HAP-1 (cell line): ENCODE measurements at places on chromosomes 1 and 21.
A peak's percentile ranks its signal among the peaks of the same experiment; 100 is the strongest.

DNA sequence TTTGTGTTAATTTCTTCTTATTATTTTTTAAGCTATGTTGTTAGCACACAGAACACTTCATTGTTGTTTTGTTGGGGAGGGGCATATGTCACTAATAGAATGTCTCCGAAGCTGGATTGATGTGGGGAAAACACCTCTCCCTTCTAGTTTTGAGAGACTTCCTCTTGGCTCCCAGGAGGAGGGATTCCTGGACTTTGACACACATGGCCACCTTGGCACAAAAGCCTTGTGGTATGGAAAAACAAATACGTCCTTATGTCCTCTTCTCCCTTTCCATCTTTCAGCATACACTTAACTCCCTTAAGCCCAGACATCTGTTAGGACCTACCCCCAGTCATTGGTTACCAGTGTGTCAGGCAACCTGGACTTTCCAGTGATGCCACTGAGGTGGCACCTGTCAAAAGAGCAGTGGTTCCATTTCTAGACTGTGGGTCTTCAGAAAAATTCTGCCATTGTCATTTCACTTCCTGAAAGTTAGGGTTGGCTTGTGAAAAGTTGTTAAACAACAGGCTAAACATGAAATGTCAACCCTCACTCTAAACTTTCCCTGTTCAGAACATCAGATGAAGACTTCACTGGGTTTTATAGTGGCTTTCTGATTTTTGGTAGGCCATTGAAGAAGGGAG lies 12.5 kb upstream of the ABCB10 start:
- DNase-seq: no peak

DNA sequence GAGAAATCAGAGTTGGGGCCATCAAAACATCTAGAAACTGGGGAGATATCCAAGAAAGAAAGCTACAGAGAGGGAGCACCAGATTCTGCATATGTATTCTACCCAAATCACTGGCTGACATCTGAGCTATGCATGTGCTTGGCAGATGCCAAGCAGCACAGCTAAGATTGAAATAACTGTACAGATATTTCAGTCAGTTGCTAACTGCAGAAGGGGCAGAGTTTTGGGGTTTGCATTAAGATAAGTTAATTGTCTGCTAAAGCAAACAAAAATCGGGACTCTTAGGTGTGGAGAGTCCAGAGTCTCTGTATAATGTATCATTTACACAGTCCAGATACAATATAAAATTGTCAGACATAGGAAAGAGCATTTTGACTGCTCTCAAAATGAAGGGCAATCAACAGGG lies 437.1 kb downstream of the PTBP2 start:
- DNase-seq: no peak

- DNase-seq: no peak
Observed at GRCh38 chr21:33261635-33262034, 4.5 kb upstream of the IL10RB start.

- DNase-seq: no peak
Observed at GRCh38 chr1:6833804-6834203, 48.5 kb downstream of the CAMTA1 start.

DNA sequence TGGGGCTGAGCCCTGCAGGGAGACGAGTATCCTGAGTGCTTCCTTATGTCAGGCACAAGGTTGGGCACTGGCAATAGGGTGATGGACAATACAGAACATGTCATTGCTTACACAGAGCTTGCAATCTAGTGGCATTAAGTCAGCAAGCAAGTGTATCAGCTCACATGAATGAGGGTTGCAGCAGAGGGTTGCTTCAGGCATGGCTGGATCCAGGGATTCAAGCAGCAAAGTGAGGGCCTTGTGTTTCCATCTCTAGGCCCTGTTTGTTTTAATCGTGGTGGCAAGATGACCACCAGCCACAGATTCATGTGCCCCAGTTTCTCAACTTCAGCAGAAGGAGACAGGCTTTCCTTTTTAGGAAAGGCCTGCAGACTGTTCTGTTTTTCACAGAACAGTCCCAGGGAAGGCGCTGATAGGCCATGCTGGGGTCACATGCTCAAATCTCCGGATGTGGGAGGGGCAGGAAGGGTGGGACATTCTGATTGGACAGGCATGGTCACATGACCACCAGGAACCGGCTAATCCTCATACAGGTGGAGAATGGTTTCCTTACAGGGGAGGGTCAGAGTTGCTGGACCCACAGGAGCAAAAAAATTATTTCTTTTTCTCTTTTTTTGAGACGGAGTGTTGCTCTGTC lies 14.4 kb downstream of the PLOD1 start:
- DNase-seq: peak; percentile 64

DNA sequence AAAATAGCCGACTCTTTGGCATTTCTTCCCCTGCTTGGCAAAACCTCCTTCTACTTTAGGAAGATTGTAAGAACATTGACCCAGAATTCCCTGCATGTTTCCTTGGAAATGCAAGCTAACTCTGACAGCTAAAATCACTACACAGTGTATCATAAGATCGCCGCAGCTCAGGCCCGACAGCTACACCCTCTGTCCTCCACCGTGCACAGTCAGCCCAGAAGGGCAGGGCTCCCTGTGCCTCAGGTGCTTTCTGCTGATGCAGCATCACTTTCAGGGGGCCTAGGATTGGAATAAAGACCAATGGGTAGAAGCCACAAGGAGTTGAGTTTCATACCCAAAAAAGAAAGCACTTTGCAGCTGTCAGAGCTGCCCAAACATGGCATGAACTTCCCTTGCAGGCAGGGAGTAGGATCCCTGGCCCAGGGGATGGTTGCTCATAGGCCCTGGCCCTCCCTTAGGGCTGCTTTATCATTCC lies 145.3 kb downstream of the SEC16B start:
- DNase-seq: no peak

- no peak for DNase-seq
Observed at GRCh38 chr1:110710314-110710713, 35.6 kb upstream of the KCNA3 start.

DNA sequence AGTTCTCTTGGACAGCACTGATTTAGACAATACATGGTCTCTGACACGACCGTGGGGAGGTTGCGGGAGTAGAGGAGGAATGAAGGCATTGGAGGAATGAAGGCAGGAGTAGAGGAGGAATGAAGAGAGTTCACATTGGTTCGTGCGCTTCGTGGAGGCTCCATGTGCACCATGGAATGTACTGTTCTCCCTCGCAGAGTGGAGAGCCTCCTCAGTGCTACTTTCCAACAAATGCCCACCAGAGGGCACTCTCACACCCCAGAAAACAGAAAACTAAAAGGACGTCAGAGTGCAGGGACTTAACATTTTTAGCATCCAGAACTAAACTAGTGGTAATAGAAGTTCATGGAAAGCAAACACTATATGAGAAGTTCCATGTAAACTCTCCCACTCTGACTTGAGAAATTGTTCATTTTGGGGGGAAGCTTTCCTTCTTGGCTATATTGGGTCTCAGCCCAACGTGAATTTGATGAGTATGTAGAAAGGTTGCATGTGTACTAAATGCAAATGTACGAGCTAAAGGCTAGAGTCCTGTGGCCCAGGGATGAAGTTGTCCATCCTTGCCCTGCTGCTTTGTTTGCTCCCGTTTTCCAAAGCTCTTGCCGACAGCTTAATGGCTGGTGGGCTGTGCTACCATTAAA lies 211.6 kb downstream of the LMX1A start:
- peak; percentile 71 for DNase-seq

GRCh38 chr1:223726380-223727001 lies 14.2 kb downstream of the CAPN2 start:
- peak; percentile 54 for DNase-seq

DNA sequence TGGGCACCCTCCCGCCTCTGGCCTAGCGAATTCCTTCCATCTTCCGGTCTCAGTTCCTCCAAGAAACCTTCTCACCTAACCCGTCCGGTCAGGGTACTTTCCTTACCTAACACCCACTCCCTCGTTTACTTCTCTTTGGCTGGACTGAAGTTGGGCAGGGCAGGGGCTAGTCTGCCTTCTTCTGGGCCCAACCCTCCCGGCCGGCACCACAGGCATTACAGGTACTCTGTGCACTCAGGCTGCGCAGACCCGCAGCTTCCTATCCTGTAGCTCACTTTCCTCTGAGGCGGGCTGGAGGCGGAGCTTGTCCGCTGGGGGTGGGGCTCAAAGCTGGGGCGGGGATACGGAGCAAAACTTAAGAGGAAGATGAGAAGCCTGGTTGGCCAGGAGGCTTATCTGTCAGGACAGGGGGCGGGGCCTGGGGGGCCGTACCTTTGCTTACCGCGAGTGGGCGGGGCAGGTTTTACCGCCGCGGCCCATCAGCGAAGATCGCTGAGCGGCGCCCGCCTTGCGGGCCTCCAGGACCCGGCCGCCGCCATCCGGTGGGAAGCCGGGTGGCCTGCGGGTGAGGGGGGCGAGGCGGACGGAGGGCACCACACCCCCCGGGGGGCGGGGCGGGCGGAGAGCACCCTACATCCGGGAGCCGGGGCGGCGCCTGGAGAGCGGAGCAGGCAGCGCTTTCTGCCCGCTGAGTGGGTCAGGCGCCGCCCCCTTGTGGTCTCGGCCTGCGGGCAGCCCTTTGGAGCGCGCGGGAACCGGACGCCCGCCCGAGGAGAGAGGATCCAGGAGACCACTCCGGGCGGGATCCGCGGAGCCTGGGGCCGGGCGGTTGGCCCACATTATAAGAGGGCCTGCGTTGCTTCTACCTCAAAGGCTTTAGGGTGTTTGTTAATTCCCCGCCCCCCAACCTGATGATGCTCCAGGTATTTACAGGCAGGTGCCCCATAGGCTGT lies 31.9 kb downstream of the ZNF648 start:
- DNase-seq: peak; percentile 91

DNA sequence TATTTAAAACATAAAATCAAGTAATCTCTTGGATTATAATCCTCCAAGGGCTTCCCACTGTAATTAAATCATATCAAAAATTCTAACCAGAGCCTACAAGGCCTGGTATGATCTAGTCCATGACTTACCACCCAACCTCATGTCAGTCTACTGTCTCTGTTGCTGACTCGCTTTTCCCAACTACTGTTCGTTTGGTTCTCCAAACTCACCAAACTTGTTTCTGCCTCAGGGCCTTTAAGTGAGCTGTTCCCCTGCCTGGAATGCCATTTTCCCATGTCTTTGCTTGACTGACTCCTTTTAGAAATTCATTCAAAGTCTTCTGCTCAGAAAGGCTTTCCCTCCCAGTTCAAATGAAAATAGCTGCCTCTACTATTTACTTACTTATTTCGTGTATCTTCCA lies 95.9 kb downstream of the ZC3H11B start:
- DNase-seq: no peak

DNA sequence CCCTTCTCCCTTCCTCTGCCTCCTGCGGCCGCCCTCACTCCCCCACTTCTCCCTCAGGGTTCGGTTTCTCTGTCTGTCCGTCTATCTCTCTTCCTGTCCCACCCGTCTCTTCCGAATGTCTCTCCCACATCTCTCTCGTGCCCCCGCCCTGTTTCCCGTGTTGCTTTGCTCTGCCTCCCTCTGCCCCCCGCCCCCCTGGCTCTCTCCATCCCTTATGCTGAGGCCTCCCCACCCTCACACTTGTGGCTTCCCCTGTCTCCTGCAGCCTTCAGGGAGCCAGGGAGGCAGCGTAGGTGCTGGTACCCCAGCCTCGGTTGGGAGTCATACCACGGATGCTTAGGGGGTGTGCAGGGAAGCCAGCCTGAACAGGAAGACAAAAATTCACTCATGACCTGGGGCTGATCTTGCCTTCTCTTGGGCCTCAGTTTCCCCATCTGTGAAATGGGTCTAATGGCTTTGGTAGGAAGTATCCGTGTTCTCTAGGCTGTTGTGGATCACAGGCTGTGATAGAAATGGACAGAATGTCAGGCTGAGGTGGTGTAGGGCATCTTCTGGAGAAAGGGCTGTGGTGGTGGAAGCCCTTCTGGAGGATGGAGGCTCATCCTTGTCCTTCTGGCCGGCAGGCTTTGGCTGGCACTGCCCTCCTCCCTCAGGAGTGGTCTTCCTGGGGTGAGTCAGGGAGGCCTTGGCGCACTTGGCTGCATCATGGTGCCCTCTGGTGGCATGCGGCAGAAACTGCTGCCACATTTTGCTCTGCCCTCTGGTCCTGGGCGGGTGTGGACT lies 55.5 kb downstream of the FOXO6 start:
- DNase-seq: peak; percentile 81

DNA sequence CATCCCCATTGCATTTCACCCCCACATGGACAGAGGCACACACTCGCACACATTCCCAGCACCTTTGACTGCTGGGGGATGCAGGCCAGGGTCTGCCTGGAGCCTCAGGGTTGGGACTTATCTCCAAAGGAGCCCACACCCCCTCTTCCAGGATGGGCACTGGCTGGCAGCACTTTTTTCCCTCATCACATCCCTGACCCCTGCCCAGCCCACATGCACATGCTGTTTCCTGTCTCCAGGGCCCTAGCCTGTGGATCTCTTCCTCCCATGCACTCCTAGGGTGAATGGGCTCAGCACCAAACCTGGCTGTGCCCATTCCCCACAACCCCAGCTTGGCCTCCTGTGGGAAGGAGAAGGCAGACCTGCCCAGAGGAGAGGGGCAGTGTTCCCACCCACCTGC lies 59.3 kb downstream of the STUM start:
- no peak for DNase-seq
